ENCODE measurements at places on chromosomes 16 and 17. TPM values are rescaled to one million over a fixed set of nuclear protein-coding genes. Genes with fewer than 3 reads are reported as not detected.

SKAP1 gene
- total RNA-seq = not detected

KRTAP9-8 gene
- total RNA-seq = not detected

RECQL5 gene
- 11.5 TPM for total RNA-seq

PABPN1L gene
- not detected for total RNA-seq

LRRC75A gene
- total RNA-seq = 1.2 TPM

KRT40 gene
- total RNA-seq = not detected

DNA sequence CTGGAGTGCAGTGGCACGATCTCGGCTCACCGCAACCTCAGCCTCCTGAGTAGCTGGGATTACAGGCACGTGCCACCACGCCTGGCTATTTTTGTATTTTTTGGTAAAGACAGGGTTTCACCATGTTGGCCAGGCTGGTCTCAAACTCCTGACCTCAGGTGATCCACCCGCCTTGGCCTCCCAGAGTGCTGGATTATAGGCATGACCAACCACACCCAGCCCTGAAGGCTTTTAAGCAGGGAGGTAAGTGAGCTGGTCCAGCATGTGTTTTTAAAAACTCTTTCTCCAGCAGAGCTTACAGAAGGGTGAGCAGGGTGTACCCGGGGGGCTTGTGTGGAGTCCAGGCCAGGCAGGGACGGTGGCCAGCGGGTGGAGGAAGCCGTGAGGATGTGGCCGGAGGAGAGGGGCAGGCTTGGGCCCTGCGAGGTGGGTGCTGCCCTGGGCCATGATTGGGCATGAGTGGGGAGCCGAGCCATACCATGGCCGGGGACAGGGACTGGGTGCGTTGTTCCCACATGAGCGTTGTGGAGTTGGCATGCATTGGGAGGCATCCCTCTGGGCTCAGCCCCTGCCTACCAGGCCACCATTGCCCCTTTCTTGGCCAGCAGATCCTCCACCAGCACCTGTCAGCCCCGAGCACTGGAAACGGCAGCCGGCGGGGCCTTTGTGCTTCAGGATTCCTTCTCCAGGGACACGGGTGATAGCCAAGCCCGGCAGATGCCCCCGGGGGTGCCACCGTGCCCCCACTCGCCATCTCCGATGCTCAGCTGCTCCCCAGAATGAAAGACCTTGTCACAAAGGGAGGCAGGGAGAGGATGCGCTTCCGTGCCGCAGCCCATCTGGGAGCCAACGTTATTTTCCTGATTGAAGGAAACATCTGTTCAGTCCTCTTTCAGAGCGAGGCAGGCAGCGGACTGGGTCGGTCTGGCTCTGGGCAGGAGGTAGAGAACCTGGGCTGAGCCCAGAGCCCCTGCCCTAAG is 64.5 kb downstream of the RAI1 start:
- no peak for DNase-seq

DNA sequence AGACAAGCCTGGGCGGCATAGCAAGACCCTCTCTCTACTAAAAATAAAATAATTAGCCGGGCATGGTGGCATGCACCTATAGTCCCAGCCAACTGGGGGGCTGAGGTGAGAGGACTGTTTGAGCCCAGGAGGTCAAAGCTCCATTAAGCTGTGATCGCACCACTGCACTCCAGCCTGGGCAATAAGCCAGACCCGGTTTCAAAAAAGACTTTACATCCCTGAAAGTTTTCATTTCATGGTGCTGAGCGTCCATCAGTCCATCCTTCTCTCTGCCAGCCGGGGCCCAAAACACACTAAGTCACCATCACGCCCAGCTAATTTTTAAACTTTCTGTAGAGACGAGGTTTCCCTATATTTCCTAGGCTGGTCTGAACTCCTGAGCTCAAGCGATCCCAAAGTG is 10.6 kb downstream of the RAB40B start:
- DNase-seq = no peak

GRCh38 chr17:4994081-4994595 is 3.2 kb downstream of the INCA1 start:
- DNase-seq = no peak

- DNase-seq = peak; percentile 27
Observed at GRCh38 chr16:426115-426905, 861 bp downstream of the RAB11FIP3 start.

DNA sequence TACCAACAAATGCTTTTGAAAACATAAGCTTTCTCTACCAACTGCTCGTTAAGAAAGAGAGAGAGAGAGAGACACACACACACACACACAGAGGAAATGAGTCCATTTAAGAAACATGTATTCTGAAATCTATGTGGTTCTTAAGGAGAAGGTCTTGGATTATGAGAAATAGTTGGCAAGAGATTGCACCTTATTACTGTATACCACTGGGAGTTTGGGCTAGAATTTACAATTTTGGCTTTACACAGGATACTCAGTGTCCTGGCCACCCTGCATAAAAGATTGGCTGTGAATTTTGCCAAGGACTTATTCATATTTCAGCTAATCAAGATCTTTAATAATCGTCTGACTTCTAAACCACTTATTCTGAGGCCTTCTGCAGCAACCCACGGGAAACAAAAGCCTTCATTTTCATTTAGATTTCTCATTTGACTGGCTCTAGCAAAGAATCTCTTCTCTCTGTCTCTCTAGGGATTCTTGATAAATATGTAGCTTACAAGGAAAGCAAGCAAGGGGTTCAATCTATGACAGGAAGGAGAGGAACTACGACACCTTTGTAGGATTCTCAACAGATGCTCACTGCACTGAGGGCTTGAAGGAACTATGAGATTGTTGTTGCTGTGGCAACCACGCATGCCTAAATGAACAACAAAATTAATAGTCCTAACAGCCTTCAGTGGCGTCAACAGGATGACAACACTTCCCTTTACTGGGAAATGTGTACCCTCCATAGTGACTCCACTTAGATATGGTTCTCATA is 75.3 kb upstream of the GNAO1 start:
- no peak for DNase-seq

DNA sequence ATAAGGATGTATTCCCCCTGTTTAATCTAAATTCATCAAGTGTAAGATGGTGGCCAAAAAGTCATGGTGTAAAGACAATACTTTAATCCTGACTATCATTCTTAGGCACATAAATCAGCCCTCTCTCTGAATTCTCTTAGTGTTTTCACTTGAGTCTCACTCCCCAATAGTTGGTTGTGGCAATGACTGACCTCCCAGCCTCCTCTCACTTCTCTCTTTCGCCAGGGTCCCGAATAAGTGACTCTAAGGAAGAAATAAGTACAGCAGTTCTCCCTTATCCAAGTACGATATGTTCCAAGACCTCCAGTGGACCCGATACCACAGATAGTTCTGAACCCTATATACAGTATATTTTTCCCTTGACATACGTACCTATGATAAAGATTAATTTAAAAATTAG is 335.3 kb downstream of the MAF start:
- no peak for DNase-seq

- DNase-seq = no peak
Observed at GRCh38 chr17:30333503-30334360, at the start of gene TMIGD1. TMIGD1 (minus strand) TSS chr17:30334057; CDS start chr17:30332133, 1,924 bp downstream.

GRCh38 chr17:28788100-28788499 is 44.3 kb downstream of the TRAF4 start:
- DNase-seq = no peak

DNA sequence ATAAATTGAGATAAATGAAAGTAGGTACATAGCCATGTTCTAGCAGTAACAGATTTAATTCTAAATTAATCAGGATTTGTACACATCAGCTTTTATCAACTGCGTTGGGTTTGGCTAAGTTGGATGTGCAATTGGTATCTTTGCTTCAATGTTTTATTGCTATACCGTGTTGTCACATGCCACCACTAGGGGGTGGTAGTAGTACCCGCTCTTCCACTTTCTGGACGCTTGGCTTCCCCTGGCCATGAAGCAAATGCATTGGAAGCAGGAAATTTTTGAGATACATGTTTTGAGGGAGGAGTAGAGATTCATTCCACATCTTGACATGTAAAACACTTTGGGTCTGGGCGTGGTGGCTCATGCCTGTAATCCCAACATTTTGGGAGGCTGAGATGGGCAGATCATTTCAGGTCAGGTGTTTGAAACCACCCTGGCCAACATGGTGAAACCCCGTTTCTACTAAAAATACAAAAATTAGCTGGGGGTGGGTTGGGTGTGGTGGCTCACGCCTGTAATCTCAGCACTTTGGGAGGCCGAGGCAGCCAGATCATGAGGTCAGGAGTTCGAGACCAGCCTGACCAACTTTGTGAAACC is 58.6 kb downstream of the EMP2 start:
- DNase-seq = peak; percentile 58

DNA sequence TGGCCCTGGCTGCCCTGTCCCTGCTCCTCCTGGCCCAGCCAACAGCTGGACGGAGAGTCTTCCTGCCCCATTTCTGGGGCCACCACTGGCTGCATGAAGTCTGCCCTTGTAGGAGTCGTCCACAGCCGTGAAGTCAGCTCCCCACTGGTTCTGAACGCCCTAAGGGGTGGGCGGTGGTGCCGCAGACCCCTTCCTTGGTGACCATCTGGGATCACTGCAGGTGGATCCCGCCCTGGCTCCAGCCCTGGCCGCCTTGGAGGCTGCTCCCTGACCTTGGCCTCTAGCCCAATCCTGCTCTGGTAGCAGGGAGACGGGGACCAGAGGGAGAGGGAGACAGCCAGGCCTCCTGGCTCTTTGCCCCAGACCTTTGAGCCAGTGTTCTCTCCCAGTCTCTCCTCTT is 35.4 kb downstream of the MGAT5B start:
- no peak for DNase-seq

DNA sequence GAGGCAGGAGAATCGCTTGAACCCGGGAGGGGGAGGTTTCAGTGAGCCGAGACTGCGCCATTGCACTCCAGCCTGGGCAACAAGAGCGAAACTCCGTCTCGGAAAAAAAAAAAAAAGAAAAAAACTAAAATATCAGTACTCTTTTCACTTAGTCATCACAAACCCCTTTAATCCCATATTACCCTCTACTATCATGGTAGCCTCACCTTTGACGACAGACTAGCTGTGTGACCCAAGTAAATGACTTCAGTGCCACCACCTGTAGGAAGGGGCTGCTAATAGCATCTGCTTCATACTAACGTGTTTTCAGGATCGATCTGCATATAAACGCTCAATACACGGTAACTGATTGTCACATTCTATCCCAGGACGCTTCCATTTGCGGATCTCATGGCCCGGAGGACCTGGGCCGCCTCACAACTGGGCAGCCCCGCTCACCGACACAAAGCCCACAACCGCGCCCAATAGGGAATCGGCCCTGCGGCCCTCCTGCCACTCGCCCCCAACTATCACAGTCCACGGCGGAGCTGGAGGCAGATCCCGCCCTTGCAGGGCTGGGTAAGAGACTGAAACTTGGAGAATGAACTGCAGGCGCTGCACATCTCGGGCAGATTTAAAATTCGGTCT is 1.1 kb upstream of the ZNF263 start:
- DNase-seq = peak; percentile 53

DNA sequence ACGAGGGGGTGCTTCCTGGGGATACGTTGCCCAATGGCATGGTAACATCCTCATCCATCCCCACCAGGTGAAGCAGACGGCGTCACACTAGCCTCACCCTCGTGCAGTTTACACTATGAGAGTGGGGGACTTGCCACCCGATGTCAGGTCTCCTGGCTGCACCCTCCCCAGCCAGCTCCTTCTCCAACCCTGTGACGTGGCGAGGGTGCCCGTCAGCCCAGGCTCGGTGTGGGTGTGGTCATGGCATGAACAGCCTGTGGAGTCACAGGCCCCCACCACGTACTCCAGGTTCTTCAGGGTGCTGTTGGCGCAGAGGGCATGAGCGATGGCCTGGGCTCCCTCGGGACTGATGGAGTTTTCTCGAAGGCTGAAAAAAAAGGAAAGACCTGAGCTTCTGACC is 28.3 kb downstream of the NLRC3 start:
- DNase-seq = no peak

GRCh38 chr16:20940871-20941635 is 40.5 kb downstream of the LYRM1 start:
- DNase-seq = no peak

DNA sequence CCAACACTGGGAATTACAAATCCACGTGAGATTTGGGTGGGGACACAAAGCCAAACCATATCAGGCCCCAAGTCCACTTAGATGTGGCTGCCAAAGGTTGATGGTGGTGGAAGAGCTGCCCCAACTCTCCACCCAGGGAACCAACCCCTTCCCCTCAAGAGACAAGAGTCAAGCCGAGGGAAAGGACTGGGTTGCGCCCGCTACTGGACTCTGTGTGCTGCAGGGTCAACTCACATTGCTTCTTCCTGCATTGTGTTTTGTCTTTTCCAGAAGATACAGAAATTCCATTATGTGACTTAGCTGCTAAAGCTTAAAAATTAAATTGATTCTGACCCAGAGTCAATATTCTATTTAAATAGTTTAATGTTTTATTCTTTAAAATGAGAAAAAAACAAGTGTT is 58.5 kb downstream of the ADAMTS18 start:
- no peak for DNase-seq

DNA sequence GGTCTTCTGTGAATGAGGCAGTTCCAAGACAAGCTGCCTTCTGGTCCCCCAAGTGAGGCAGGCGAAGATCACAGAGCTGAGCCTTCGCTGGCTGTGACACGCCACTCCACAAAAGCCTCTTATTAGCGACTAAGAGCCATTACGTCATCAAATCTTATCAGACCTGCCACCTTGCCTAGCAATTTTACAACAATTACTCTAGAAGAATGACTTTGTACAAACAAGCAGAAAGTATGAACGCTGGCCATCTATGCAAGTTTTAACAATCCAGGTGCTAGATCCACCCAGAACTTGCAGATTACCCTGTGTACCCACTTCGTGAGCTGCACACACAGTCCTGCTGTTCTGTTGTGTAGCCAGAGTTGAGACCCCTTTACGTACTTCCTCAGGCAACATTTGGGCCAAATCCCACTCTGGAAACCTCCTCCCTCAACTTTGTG is 3.8 kb upstream of the ICAM2 start:
- no peak for DNase-seq

DNA sequence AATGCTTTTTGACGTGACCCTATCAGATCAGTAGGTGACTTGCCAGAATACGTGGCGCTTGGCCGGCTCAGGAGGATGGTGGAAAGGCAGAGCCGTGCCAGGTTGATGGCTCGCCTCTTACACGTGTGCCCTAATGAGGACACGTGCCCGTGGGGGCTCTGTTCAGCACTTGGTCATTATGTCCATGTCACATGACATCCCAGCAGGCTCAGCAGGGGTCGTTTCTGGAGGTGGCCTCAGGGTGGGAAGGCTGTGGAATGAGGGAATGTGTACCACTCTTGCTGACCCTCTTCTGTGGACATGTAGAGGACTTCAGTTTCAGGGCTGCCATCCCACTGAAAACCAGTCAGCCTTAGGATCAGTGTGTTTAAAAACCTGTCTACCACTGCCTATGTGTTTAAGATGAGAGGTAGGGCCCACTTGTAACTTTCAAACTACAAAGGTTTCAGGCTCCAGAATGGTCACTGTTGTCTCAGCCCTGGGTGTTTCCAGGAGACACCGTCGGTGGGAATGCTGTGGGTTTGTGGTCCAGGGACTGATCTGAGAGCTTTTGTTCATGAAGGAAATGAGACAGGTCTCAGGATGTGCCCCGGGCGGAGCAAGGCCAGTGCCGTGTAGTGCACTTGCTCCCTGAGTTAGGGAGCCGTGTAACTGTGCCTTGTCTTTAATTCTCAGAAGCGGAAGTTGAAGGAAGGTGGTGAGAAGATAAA is 12.1 kb downstream of the UBN1 start:
- no peak for DNase-seq

- no peak for DNase-seq
Observed at GRCh38 chr17:76659928-76660655, 16.5 kb upstream of the ST6GALNAC1 start.

- no peak for DNase-seq
Observed at GRCh38 chr16:89043636-89044417, 49.8 kb upstream of the ACSF3 start.

Measured in dermis microvascular lymphatic vessel endothelial cell (primary cell).